ENCODE measurements at places on chromosomes 7 and 10. TPM values are rescaled to one million over a fixed set of nuclear protein-coding genes. Genes with fewer than 3 reads are reported as not detected.

The HOXA7 gene
- total RNA-seq = not detected

The ACTR3C gene
- total RNA-seq = 6.3 TPM

GRCh38 chr7:102875700-102876295 is 37.0 kb upstream of the LRRC17 start:
- H3K27me3 ChIP-seq = peaks cover 17% of the 10 kb centered on the region
- no peaks in the 10 kb centered on the region for H3K36me3 ChIP-seq
- peak overlapping the region; percentile 29 for H3K27ac ChIP-seq
- no peak overlapping the region for H3K4me3 ChIP-seq
- DNase-seq = peak; percentile 63

GRCh38 chr10:61332581-61332980 is 120.6 kb downstream of the TMEM26 start:
- H3K4me1 ChIP-seq = no peaks in the 10 kb centered on the region
- no peaks in the 10 kb centered on the region for H3K36me3 ChIP-seq
- no peaks in the 10 kb centered on the region for H3K27me3 ChIP-seq
- H3K4me3 ChIP-seq = no peak overlapping the region
- H3K27ac ChIP-seq = no peak overlapping the region

- peaks cover 62% of the 10 kb centered on the region for H3K27me3 ChIP-seq
- DNase-seq = peak; percentile 7
- H3K27ac ChIP-seq = no peak overlapping the region
These were observed 70.7 kb downstream of the CABCOCO1 start for GRCh38 chr10:61733358-61733940.

GRCh38 chr10:88624840-88625239 is 38.3 kb downstream of the LIPJ start:
- peaks cover 6% of the 10 kb centered on the region for H3K27me3 ChIP-seq
- H3K4me3 ChIP-seq = no peak overlapping the region
- DNase-seq = no peak
- no peak overlapping the region for H3K27ac ChIP-seq
- no peaks in the 10 kb centered on the region for H3K36me3 ChIP-seq
- H3K4me1 ChIP-seq = no peaks in the 10 kb centered on the region

DNA sequence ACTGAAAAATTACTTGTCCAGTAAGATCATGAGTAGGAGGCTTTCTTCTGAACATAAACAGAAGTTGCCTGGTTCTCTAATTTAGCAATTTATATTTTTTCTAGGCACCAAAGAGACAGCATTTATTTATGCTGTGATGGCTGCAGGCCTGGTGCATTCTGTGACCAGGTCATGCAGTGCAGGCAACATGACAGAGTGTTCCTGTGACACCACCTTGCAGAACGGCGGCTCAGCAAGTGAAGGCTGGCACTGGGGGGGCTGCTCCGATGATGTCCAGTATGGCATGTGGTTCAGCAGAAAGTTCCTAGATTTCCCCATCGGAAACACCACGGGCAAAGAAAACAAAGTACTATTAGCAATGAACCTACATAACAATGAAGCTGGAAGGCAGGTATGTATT is 2.8 kb downstream of the WNT16 start:
- peaks cover 23% of the 10 kb centered on the region for H3K4me1 ChIP-seq
- H3K4me3 ChIP-seq = no peak overlapping the region
- no peak overlapping the region for H3K27ac ChIP-seq
- H3K27me3 ChIP-seq = peaks cover 55% of the 10 kb centered on the region
- no peak for DNase-seq

Data from activated T-cell treated with anti-CD3 and anti-CD28 coated beads, Interleukin-2, amount 50 U/mL, for 72 hours (primary cell).